RPMI7951 (cell line): ENCODE measurements at places on chromosomes 7 and 10.

- DNase-seq = no peak
Measured at GRCh38 chr7:71404726-71405345, 272.9 kb downstream of the GALNT17 start.

- DNase-seq = no peak
Measured at GRCh38 chr10:76252733-76253132, 821.3 kb downstream of the LRMDA start.

DNA sequence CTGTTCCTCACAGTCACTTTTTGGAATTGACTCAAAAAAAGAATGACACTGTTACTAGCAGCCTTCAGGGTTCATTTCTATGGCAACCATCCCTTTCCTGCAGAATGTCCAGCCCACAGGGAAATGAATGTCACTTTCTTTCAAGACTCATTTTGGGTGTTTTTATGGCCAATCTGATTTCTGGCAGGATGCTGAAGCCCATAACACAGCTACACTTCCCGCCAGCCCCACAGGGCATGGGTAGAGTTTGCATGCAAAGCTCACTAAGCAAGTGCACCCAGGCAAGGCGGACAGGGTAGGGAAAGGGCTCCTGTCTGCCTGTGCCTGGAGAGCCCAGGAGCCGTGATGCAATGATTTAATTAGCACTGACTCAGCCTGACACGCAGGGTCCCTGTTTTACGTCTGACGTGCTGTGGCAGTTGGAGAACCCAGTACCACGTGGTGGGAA, 26.1 kb upstream of the GPAM start:
- DNase-seq = peak; percentile 61

DNA sequence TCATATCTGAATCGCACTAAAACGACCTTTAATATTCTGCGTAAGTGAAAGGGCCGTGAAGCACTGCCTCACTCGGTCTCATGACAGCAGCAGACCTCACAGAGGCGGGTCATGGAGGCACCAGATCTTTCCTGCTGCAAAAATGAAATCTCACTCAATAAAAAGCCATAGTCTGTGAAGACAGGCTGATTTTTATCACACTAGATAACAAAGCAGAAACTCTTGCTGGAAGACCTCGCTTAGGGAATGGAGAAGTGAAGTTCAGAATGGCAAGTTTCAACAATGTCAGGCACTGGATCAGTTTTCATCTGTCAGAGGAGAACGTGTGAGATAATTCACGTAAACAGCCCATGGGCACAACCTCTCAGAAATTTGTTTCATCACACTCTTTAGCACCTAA, 8.0 kb downstream of the SEPHS1 start:
- no peak for DNase-seq

GRCh38 chr10:122632031-122632430, 67.6 kb downstream of the C10orf120 start:
- no peak for DNase-seq

DNA sequence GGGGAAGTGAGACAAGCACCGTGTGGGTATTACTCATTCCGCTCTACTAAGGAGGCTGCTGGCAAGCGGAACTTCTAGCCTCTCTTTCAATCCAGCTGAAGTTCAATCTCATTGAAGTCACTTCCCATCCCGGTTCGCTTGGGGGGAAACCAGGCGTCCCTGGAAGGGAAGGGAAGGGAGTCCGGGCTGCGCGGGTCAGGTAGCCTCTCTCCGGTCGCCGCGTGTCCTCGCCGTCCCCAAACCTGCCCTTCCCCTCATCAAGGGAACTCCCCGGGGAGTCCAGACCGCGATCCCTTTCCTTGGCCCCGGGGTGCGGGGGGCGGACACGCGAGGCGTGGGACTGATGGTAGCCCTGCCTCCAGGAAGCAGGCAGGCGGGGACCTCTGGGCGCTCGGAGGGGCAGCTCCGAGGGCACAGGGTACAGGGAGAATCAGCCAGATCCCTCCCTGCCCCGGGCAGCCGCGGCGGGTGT, 598 bp upstream of the ZEB1 start:
- DNase-seq = peak; percentile 88

DNA sequence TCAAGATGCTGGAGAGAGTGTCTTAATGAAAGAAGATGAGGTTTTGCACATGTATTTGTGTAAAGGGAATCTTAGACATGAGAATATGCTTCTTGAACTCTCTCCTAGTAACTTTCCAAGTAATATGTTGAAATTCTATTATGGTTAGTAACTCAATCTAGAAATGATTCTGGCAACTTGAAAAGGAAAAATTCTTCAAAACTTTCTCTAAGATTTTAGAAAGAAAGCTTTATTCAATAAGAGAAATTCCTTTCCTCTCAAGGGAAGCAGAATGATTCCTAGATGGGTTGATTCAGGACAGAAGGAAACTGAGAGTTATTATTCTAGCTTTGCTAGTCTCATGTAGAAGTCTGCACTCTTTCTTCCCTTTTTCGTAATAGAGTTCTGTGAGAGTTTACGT, 364.3 kb upstream of the PLXDC2 start:
- no peak for DNase-seq

- no peak for DNase-seq
Measured at GRCh38 chr7:37068038-37068437, 343.7 kb upstream of the AOAH start.

GRCh38 chr10:71771821-71772617, 1.3 kb downstream of the VSIR start:
- peak; percentile 70 for DNase-seq

- DNase-seq = no peak
Measured at GRCh38 chr7:2792856-2793487, 51.1 kb downstream of the GNA12 start.

- no peak for DNase-seq
Measured at GRCh38 chr10:51445588-51445987, 253.8 kb downstream of the CSTF2T start.

- DNase-seq = no peak
Measured at GRCh38 chr10:5490032-5490431, 9.3 kb downstream of the CALML5 start.

DNA sequence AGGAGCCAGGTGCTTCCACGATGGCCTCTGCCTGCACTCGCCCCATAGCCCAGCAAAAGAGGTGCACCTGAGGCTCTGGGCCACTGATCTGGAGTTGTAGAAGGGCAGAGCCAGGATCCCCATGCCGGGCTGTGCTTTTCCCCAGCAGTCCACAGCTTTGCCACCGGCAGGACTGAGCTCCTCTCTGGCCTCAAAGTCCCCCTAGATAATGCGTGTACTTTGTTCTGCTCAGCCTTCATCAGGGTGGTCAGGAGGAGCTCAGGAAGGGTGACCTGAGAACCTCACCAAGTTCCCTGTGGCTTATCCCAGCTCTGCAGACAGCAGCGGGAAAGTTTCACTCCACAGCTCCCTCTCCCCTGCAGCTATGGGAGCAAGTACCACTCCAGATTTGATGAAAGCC, 27.9 kb upstream of the UNC5B start:
- DNase-seq = no peak

- no peak for DNase-seq
Measured at GRCh38 chr7:50088463-50089129, 4.5 kb downstream of the ZPBP start.

DNA sequence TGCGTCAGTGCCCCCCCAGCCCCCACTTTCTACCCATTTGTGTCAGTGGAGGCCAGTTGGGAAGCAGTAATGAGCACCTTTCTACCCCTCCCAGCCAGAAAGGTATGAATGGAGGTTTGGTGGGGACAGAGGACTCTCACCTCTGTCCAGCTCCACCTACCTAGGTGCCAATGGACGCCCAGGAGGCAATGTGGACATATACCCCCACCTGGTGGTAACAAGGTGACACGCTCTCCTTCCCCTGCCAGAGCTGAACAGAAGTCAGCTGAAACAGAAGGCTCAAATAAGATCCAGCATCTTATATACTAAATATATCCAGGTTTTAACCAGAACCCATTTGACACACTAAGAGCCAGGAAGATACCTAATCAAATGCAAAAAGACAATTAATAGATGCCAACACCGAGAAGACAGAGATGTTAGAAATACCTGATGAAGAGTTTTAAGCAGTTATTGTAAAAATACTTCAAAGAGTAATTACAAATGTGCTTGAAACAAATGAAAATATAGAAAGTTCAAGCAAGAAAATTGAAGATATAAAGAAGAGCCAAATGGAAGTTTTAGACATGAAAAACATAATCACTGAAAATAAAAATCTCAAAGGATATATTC, 18.4 kb upstream of the SORCS3 start:
- peak; percentile 16 for DNase-seq

DNA sequence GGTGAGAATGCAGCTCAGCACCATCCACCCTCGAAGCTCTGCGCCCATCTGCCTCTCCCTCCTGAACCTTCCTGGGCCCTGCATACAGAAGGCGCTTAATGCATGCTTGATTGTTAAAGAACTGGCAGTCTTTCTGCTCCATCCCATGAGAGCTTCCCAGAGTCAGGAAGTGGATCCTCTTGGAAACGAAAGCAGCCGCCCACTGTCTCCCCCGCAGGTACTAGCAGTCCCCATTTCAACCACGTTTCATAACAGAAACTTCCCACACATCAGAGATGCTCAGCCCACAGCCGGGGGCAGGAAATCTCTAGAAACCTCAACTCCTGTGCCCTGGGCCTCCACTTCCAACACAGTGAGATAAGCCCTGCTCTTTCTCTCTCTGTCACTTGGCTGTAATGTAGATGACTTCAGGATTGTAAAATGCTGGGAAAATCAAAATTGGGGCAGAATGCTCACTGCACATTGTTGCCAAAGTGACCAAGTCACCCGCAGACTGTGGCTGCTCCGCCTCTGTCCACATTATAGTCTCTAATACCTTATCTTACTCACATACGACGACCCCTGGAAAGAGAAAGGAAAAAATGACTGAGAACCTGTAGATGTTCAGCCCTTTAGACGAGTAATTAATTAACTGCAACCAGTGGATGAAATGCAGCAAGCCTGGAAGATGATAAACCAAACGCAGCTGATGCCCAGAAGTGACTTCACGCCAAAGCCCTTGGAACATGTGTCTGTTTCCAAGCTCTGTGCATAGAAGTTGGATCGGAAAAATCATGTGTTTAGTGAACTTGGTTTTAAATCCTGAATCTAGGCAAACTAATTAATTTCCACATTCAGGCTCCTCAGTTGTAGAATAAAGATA, 28.5 kb downstream of the GSDME start:
- peak; percentile 15 for DNase-seq

- DNase-seq = no peak
Measured at GRCh38 chr7:151837285-151838042, 39.5 kb downstream of the PRKAG2 start.

DNA sequence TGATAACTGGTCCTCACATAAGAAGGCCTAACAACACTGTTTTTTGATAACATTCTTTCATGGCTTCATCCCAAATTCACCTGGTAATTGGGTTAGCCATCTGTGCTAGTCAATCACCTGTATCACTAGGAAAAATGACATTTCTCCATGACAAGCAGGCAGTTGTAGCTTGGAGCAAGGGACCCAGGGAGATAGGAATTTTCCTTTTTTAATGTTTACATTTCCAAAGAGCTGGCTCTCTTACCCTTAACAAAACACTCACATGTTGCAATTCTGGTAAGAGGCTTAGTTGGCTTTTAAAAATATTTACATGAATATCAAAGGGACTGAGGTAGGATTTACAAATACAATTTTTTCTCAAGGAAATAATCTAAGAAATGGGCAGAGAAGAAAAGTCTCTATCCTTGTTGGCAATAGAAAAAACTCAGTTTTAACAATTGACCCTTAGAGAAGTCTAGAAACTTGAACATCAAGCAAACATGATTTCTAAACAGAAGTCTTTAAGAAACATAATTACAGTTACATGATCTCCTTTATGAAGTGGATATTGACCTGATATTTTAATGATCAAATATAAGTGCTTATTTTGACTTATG, 16.1 kb upstream of the AKR1C1 start:
- peak; percentile 14 for DNase-seq

GRCh38 chr10:130961506-130962239, 349.8 kb downstream of the TCERG1L start:
- no peak for DNase-seq

- DNase-seq = peak; percentile 64
Measured at GRCh38 chr7:95545007-95545615, 51.2 kb downstream of the PDK4 start.

GRCh38 chr7:17320102-17320497, 21.6 kb downstream of the AHR start:
- no peak for DNase-seq

DNA sequence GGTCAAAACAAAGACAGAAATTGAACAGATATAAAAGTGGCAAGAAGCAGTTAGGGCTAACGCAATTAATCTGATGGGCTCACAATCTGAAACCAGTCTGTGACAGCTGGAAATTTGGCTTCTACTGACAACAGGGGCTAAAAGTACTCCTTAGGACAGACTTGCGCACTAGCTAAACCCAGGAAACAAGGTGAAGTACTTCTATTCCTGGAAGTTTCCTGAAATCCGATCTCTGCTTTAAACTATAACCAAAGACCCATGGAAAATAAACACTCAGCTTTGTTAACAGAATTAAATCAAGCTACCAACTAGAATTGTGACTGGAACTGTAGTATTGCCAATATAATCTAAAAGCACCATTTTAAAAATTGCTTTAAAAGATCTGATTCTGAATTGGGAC, 520.2 kb upstream of the ZWINT start:
- no peak for DNase-seq

DNA sequence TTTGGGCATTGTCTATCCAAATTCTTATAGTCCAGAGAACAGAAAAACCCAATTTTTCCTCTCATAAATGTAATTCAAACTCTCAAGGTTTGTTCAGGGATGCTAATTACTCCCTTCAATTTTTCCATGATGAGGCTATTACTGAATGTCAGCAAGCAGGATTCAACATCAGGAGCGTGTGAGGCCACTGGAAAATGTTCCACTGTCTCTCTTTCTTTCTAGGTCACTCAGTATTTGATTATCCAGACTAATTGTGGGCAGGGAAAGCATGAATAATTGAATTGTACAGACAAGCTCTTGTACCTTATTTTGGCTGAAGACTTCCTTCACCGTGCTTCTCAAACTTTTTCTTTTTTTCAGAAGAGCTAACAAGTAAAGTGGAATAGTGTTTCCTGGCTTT, 30.7 kb downstream of the THNSL1 start:
- DNase-seq = no peak

- DNase-seq = peak; percentile 42
Measured at GRCh38 chr10:62399211-62399610, 25.0 kb downstream of the ZNF365 start.

DNA sequence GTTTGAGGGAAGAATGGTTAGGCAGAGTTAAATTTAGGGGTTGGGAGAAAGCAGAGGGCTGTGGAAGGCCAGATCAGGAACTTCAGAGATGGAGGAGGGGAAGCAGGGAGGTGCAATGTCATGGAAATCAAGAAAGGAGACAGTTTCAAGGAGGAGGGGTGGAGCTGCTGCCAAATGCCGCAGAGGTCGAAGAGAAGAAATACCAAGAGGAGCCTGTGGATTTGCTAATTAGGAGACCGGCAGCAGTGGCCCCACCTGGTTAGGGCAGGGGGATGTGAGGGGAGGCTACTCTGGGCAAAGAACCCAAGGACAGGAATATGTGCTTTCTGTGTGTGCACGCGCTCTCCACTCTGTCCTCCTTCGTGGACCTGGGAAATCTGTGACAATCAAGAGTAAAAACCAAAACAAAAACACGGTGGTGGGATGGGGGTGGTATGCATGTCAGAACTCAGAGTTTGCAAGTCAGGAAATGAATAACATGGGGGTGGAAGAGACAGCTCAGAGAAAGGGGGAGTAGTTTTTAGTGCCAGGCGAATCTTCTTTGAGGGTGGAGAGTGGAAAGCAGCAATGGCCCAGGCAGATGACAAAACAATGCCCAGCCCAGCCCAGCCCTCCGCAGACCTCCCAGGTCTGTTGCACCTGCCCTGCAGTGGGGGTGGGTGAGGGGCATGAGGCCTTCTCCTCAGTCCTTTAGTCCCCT, 102.9 kb upstream of the PAX2 start:
- no peak for DNase-seq

GRCh38 chr7:120992272-120992964, 3.9 kb downstream of the CPED1 start:
- no peak for DNase-seq

GRCh38 chr10:16828701-16829175, 11.5 kb upstream of the RSU1 start:
- DNase-seq = peak; percentile 89
